ENCODE measurements at places on chromosomes 13 and 19.

DNA sequence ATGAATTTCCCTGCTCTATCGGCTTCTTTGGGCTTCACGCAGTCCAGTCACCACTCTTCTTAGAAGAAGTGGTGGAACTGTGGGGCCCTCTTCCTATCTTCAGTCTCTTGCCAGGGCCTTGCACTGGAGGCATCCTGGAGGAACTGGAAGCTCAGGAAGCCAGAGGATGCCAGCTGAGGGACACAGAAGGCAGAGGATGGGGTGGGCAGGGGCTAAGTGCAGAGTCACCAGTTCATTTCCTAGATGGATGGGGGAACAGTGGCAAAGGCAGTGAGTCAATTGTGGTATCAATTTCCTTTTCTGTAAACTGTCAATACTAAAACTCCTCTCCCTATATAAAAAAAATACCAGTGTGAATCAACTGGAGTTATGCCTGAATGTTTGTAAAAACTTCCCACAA is 419.7 kb downstream of the KLF12 start:
- no peak for DNase-seq

DNA sequence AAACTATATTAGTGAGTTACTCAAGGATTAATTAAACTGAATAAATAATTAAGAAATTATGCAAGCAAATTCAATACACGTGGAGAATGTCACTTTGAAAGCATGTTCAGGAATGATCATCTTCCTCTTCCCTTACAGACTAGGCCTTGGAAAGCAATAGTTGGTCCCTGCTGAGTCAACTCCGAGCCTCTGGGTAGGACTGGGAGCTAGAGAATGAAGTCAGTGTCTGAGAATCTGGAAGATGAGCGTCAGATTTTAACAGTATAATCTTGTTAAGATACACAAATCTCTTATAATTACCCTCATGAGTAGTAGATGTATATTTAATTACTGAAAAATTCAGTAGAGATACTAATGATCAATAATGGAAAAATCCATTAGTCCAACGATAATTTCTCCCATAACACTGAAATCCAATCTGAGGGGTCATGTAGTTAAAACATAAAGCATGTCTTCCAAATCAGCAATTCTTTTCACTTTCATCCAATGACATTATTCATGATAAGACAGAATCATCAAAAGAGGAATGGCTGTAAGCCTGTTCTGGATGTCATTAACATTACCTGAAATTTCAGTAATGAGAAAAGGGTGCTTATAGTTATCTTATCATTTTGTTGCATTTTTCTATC is 423.0 kb downstream of the DCT start:
- no peak for DNase-seq

DNA sequence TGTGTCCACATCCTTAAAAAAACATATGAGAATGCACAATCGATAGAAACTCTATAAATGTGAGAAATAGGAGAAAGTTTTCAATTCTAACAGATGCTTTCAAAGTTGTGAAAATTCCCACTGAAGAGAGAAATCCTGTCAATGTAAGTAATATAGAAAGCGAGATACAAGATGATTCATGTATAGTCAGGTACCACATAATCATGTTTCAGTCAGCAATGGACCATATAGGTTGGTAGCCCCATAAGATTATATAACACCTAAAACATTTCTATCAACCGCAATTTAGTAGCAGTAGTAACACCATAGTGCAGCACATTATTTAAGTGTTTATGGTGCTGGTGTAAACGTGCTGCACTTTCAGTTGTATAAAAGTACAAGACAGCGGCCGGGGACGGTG is 18.5 kb downstream of the ZNF791 start:
- no peak for DNase-seq

DNA sequence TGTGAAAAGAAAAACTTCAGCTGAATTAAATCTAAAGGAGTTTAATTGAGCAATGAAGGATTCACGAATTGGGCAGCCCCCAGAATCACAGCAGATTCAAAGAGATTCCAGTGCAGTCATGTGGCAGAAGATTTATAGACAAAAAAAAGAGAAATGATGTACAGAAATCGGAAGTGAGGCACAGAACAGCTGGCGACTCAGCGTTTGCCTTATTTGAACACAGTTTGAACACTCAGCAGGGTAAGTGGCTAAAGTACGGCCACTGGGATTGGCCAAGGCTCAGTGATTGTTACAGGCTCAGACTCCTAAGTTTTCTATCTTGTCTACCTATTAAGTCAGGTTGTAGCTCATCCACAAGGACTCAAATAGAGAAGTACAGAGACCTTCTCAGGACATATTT is 11.6 kb upstream of the CFAP97D2 start:
- DNase-seq = peak; percentile 75

DNA sequence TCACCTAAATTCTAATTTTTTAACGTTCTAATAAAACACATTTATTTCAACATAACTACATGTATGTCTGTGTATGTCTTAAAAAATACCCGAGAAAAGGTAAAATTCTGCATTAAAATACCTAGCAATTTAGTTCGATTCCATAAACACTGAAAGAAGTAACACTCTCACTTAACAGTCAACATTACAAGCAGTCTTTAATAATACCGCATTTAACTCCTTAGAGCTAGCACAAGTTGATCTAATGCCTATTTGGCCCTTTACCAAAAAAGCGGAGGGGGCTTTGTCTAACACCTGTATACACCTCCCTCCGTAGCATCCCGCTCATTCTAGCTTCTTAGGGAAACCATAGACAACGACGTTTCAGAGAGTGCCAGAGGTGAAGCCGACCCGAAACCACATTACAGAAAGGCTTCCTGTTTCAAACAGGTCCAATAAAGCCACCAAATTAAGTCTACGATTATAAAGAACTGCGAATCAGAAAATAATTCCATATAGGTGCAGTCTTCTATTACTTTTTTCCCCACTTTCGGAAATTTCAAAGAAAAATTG is 1.2 kb downstream of the SPART start:
- no peak for DNase-seq

- no peak for DNase-seq
Measured at GRCh38 chr19:2255982-2256685, at the start of gene JSRP1. Gene JSRP1 (minus strand): TSS chr19:2256417. CDS start chr19:2255314, 1,103 bp downstream.

GRCh38 chr19:924553-925086 is 1.2 kb upstream of the ARID3A start:
- no peak for DNase-seq

- DNase-seq = no peak
Measured at GRCh38 chr13:108193806-108194205, 21.5 kb downstream of the LIG4 start.

- no peak for DNase-seq
Measured at GRCh38 chr19:40594657-40595091, 6.5 kb upstream of the LTBP4 start.

DNA sequence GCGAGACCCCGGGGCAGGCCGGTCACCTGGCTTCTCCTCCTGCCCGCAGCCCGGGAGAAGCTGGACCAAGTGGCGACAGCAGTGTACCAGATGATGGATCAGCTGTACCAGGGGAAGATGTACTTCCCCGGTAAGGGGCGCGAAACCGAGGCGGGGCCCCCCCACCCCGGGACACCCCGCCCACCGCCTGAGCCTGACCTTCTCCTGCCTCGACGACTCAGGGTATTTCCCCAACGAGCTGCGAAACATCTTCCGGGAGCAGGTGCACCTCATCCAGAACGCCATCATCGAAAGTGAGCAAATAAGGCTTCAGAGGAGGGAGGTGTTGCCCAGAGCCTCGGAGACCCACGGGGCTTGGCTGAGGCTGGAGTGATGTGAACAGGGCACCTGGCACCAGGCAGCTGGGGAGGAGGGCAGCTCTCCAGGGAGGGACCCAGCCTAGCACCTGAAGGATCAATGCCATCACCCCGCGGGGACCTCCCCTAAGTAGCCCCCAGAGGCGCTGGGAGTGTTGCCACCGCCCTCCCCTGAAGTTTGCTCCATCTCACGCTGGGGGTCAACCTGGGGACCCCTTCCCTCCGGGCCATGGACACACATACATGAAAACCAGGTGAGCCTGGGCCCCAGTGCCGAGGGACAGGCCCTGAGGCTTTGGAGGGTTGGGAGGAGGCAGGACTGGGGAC is 629 bp downstream of the IZUMO4 start:
- DNase-seq = no peak

- no peak for DNase-seq
Measured at GRCh38 chr13:110394371-110394841, 87.3 kb downstream of the COL4A2 start.

GRCh38 chr13:49292742-49293486 is 45.2 kb downstream of the CDADC1 start:
- DNase-seq = no peak

DNA sequence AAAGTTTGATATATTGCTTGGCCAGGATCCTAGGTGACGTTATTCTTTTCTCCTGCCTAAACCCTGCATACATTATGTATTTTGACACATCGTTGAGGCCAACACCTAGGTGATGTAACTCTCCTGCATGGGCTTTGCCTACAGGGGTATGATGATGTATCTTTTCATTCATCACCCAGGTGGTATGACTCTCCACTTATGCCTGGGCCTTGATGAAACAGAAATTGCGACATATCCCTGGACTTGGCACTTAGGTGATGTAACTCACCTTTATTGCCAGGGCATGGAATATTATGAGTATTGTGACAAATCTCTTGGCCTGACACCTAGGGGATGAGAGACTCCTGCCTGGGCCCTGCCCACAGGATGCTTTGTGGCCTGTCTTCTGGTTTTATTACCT is 18.5 kb upstream of the ZNF681 start:
- DNase-seq = no peak

GRCh38 chr13:66200555-66200954 is 1029.6 kb downstream of the PCDH9 start:
- DNase-seq = no peak

- DNase-seq = no peak
Measured at GRCh38 chr13:78875792-78876580, 217.0 kb upstream of the OBI1 start.

GRCh38 chr13:34422956-34423355 is 519.1 kb upstream of the NBEA start:
- DNase-seq = no peak

- peak; percentile 10 for DNase-seq
Measured at GRCh38 chr13:28610996-28611395, 47.9 kb upstream of the POMP start.

DNA sequence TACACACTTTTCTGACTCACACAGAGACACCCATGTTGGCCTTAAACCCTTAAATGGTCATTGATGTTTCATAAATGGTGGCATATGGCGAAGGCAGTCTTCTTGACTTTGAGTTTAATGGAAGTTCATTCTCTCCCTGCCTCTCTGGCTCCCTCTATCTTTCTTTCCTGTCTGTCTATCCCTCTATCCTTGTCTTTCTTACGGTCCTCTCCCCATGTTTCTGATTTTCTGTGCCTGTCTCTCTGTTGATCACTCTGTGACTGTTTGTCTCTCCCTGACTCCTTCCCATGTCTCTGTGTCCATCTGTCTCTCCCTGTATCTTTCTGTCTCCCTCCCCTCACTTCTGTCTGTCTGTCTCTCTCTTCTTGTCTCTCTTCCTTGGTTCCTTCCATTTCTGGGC is 43.2 kb upstream of the SHKBP1 start:
- DNase-seq = no peak

DNA sequence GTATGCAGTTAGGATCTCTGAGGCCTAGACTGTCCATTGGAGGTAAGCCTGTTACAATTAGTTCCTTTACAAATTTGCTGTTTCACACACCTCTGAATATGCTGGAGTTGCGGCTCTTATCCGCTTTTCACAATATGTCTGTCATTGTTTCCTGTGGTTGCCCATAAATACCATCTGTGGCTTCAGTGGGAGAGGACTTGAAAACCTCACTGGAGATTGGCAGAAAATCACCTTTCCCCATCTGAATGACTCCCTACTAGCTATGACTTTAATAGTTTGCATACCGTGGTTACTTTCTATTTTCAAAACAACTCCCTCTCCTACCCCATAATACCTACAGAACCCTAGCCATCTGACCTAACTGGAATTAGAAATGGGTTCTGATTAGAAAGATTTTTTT is 454.3 kb downstream of the PCDH17 start:
- DNase-seq = no peak

DNA sequence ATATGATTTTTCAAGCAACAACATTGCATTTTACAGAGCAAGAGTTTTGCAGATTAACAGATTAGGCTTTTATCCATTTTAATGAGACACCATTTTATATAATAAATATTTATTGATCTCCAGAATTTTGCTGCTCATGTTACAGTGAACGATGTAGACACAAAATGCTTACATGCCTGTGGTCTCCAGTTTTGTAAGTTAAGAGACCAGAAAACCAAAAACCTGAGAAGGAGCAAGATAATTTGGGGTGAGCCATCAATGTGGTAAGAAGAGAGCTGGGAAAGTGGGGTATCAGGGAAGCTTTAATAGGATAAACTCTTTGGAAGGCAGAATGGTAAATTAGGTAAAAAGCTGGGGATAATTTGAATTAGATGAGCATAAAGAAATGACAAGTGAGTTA is 2100.5 kb upstream of the PCDH20 start:
- no peak for DNase-seq

DNA sequence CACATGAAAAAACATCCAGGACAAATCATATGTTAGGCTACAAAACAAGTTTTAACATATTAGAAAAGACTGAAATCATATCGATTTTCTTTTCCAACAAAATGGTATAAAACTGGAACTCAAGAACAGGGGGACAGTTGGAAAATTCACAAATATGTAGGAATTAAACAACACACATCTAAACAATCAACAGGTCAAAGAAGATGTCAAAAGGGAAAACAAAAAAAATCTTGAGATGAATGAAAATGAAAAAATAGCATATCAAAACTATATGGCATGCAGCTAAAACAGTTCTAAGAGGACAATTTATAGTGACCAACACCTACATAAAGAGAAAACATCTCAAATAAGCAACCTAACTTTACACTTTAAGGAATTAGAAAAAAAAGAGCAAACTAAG is 585.3 kb downstream of the UQCRFS1 start:
- DNase-seq = no peak

DNA sequence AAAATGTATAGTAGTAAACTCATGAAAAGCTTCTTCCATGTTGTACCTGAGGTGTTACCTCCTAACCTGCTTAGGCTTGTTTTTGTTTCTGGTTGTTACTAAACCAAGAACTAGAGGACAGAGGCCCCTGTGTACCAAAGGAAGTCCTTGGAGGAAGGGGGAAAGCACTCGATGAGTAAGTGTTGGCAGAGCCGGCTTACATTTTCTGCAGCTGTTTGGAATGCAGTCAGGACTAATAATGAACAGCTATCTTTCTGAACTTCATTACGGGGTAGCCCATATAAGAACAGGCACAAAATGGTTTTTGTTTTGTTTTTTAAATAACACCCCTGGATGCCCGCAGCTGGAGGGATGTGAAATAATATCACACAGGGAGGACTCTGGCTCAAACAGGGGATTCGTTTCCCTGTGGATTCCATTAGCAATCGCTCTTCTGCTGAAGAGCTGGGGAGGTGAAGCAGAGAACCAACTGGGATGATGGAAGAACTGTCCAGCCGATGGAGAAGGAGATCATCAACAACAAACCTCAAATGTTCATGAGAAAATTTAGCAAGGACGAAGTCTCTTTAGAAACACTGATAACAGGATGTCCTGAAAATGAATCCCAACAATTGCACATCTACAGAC is 214.2 kb upstream of the MAB21L1 start:
- DNase-seq = no peak

- DNase-seq = peak; percentile 4
Measured at GRCh38 chr19:2424686-2425621, 2.4 kb downstream of the TIMM13 start.
